ENCODE measurements at places on chromosomes 6 and 20.

GRCh38 chr20:50813801-50814200 is 18.9 kb downstream of the BCAS4 start:
- no peak for DNase-seq

GRCh38 chr20:20741087-20742045 is 28.9 kb upstream of the RALGAPA2 start:
- no peak for DNase-seq

DNA sequence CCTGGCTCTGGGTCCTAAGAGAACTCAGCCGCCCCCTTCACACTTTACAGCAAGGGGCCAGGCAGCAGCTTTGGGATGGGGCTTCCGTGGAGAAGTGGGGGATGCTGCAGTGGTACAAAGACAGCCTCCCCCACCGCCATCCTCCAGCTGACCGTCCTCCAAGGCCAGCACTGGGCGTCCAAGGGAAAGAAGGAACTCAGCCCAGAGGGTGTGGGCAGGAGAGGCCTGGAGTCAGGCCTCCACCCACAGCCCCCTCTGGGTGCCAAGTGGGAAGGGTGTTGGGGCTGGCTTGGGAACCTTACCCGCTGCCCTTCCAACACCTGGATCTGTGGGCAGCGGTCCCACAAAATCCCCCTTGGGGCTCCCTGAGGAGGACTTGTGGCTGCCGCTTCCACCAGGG is 13.1 kb downstream of the STMN3 start:
- no peak for DNase-seq

GRCh38 chr6:131931063-131931750 is 20.0 kb downstream of the CCN2 start:
- DNase-seq = no peak

- DNase-seq = no peak
These were observed 3.8 kb downstream of the EZR start for GRCh38 chr6:158815379-158815724.

DNA sequence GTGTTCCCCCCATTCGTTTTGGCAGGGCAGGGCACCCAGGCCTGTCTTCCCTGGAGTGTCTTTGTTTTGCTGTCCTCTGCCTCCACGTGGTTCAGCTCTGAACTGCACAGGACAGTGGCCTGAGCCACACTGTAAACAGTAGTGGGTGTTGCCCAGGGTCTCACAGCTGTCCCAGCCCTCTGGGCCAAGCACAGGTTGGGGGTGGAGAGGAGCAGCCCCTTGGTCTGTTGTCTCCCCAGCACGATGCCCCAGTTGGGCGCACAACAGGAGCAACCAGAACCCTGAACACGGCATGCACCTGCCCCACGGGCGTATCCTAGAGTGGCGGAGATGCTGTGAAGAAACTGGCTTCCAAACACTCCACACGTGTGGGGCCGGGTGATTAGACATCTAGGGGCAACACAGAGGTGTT is 14.4 kb downstream of the CCDC167 start:
- DNase-seq = peak; percentile 81

DNA sequence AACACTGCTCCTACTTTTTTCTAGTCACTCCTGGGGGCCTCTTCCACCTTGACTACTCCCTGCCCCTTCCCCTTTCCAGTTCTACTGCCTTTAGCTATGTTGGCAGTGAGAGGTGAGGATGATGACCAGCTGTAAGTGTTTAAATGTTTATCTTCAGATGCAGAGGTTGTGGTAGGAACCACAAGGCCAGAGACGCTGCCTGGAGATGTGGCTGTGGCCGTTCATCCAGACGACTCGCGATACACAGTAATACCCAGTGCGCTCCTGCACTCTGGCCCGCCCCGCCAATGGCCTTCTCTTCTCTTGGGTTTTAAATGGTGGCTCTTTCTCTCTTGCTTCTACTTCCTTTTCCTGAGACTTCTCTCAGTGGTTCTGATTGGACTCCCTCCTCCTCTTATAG is 4.6 kb downstream of the VARS2 start:
- DNase-seq = no peak

DNA sequence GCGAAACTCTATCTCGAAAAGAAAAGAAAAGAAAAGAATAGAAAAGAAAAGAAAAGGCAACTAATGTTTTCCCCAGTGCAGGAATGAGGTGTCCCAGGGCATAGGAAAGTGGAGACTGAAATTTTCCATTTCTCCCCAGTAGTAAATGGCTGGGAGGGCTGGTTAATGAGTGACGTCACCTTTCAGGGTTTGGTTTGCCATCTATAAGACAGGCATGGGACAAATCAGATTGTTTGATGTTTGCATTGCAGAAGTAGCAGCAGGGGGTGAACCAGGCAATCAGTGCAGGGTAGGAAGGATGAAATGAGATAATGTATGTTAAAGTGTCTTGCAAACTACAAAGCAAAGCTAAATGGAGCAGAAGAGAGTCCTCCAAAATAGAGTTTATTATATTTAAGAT is 533.4 kb downstream of the PKHD1 start:
- no peak for DNase-seq

GRCh38 chr20:19254956-19255355 is 42.5 kb downstream of the SLC24A3 start:
- DNase-seq = no peak

DNA sequence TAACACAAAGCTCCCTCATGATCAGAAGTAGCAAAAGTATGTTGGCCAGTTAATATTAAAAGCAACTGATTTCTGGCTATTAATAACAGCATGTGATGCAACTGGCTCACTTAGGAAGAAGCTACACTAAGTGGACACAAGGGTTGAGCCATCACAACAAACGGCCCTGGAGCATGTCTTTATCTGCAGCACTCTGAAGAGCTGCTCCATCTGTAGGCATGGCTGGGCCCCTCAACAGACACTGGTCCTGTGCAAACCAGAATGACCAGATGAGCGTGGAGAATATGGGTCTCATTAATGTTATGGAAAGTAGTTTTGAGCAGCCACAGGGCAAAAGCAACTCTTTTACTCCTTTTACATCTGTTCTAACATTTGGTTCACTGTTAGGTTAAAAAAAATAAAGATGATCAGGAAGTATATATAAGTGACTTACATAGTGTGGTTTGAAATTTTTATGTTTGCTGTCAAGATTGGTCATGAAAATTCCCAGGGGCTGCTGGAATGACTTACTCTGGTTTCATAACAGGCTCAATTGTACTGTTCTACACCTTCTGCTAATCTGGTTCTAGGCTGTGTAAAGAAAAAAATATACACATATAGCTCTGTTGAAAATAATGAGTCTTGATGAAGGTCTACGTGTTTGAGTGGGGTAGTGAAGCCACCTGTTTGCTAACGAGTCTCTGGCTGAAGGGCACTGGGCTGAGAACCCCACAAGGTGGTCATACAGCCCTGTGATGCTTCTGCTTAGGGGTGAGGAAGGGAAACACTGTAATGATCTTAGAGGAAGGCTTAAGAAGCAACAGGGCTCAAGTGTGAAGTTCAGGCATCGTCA is 58.1 kb downstream of the INSM1 start:
- DNase-seq = no peak

GRCh38 chr20:40197691-40198090 is 491.3 kb downstream of the MAFB start:
- no peak for DNase-seq

GRCh38 chr6:100347901-100348550 is 116.7 kb downstream of the SIM1 start:
- no peak for DNase-seq

- DNase-seq = no peak
These were observed 5.6 kb upstream of the CFB start for GRCh38 chr6:31940256-31940664.

DNA sequence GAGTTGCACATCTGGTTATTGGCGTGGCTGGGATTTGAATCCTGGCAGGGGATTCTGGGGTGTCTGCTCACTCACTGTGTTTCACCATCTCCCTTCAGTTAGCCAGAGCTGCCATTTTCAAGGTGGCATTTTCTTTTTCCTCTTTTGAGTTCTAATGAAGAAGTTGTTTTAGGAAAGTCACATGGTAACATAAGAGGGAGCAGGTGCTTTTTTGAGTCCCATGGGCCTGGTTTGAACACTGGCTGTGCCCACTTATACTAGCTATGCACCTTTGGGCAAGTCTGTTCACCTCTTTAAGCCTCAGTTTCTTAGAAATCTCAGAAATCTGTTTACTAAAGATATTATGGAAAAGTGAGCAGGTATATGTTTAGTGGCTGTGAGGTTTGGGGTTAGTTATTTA is 39.6 kb downstream of the ANKS1A start:
- no peak for DNase-seq

GRCh38 chr6:54308289-54308985 is at the start of gene TINAG:
TINAG (plus strand) TSS chr6:54308441; CDS start chr6:54308551, 110 bp downstream.
- no peak for DNase-seq

DNA sequence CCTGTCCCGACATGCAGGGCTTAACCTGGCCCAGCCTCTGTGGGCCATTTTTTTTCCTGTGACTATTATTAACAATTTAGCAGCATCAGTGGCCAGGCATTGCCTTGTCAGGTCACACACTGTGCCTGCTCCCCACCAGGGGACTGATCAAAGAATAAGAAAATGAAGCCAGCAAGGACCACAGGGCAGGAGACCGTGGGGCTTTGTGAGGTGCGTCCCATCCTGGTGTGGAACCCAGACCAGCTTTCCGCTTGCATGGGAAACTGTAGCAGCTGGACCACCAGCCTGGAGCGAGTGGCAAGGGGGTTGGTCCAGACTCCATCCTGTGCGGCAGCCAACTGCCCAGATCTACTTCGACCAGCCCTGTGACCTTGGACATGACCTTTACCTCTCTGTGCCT is 218.3 kb downstream of the ANKRD60 start:
- no peak for DNase-seq

DNA sequence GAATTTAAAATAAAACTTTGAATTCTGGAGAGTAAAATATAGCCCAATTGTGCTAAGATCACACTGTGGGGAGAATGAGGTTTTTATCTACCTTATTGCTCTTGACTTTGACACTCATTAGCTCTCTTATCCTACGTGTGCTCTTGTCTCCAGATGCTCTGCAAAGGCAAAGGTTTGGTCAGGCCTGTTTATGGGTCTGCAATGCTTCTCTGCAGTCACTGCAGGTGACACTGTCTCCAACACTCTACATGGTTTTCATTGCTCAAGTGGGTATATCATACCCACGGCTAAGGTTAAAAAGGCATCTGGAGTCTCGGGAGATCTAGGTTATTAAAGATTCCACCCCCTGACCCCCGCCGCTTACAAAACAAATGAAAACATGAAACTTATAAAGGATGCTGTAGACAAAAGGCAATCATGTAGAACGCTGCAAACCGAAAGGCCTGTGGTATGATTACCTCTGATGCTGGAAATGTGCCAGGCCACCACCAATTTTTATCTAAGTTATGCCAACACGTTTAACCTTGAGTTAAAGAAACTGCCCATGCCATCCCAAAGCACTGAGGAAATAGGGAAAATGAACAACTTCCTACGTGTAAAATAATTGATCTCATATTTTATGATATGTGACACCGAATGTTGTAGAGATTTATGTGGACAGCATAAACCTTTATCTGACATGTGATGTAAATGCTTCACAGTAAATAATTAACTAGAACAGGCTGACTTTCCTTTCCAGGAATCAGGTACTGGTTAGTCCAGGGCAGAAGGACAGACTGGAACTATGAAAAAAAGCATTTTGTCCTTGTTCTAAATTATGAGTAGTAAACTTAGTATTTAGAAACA is 238.2 kb upstream of the NOX3 start:
- DNase-seq = no peak

DNA sequence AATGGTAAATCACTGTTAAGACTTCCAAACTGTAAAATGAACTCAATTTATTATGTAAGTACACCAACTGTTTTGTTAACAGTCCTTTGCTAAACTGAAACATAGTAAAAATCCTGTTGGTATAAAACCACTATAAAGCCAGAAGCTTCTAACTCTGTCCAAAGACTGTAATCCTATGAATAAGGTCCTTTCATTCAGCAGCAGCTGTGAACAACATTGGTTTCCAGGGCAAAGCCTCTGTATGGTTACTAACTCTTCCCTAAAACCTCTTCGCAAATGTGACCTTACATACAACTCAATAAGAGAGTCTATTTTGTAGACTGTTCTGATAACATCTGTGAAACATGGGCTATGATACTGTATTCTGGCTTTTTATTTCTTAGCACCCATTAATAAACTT is 40.1 kb downstream of the NUP153 start:
- DNase-seq = no peak

- no peak for DNase-seq
These were observed 113.1 kb downstream of the TIAM2 start for GRCh38 chr6:155108070-155108820.

- peak; percentile 72 for DNase-seq
These were observed 14.7 kb upstream of the PXDC1 start for GRCh38 chr6:3766214-3766613.

DNA sequence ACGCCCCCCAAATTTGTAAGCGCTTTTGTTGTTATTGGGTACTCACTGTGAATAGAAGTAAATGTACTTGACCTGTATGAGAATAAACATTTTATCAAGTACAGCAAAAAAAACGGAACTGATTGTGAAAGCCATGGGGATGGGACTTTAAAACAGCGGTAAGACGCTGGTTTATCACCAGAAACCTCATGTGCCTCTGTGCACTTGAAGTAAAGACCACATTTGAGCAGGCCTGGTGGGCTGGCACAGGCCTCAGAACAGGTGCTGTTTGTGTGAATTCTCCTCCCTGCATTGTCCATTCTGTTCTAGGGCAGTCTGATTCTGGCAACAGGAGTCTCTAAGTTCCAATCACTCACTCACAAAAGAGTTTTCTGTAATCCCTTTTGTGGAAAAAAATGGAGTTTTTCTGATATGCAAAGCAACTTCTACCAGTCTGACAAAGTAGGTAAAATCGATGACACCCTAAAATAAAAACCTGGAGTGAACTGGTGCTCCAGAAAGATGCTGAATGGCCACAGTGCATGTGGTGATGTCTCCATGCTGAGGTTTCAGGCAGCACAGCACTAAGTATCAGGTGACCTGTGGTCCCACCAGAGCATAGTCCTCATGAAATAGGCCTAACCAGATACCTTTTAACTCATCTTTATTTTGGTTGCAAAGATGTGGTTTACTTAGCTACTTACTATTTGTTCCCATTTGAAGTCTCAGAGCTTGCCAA is 53.9 kb downstream of the STX7 start:
- no peak for DNase-seq

- peak; percentile 94 for DNase-seq
These were observed 154.7 kb downstream of the JARID2 start for GRCh38 chr6:15400572-15401004.

- no peak for DNase-seq
These were observed 284.6 kb upstream of the ID4 start for GRCh38 chr6:19552588-19552987.

- no peak for DNase-seq
These were observed 43.5 kb upstream of the RIN2 start for GRCh38 chr20:19714579-19714840.

- peak; percentile 35 for DNase-seq
These were observed 203.0 kb downstream of the FARS2 start for GRCh38 chr6:5464099-5464885.

GRCh38 chr6:87714093-87714842 is 12.2 kb upstream of the AKIRIN2 start:
- no peak for DNase-seq

DNA sequence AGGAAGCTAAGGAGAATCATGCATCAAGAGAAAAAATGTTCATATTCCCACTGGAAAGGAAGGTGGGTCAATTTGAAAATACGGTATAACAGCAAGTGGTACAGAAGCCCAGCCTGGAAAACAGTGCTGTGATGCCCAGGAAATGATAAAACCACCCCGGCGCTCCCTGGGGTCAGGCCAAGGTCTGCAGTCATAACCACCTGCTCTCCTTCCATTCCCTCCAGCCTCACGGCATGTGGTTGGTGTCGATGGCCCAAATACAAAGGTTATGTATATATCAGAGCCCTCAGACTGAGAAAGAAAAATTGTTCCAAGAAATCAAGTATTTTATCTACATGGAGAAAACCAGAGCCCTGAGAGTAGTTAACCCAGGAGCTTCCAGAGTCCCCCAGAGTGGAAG is 208.1 kb upstream of the CDYL start:
- DNase-seq = no peak

- DNase-seq = no peak
These were observed 279.9 kb downstream of the SLC35F1 start for GRCh38 chr6:118186672-118187567.

All from WERI-Rb-1 (cell line).